ENCODE measurements at places on chromosomes 7 and 10.
A peak's percentile ranks its signal among the peaks of the same experiment; 100 is the strongest.

DNA sequence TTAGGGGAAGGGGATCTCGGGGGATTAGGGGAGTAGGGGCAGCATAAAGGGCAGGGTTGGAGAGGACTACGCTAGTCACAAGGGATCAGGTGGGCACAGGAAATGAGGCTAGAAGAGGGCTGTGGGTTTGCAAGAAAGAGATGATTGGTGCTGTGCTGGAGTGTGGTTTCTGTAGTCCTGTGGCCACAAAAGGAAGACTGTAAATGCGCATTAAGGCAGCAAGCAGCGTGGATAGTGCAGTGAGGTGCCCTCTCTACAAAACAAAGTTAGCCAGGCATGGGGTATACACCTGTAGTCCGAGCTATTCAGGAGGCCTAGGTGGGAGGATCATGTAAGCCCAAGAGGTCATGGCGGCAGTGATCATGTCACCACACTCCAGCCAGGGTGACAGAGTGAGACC is 212.1 kb downstream of the MLLT10 start:
- DNase-seq = no peak

DNA sequence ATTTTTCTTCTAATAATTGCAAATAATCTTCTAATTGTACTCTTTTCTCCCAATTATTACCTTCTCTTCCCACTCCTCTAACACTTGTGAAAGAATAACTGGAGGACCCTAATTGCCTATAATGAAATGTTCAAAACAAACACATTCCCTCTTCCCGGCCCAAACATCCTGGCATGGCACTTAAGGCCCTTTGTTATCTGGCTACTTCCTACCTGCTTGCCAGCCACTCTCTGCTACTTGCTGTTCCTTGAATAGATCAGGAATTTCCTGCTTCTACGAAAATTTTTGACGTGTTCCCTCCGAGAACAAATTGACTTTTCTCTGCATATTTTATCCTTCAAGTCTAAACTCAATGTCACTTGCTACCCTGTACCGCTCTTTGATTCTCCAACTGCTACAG is 56.1 kb upstream of the NOBOX start:
- DNase-seq = no peak

- no peak for DNase-seq
Measured at GRCh38 chr10:122261584-122261983, 9.5 kb upstream of the BTBD16 start.

DNA sequence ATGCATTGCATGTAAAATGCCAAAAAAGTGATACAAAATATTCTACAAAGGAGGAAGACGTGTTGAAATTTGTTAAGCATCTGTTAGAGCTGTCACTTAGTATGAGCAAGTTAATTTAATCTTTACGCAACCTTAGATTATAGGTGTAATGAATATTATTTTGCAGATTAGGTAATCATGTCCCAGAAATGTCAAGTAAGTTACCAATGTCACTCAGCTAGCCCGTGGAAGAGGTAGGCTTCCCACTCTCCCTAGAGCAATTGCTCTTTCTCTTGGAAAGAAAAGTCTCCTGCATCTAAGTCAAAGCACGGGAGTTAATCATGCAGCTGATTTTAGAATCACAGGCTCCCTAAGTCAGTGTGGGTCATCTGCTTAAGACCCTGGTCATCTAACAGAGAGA is 830.4 kb upstream of the IGFBP3 start:
- DNase-seq = no peak

DNA sequence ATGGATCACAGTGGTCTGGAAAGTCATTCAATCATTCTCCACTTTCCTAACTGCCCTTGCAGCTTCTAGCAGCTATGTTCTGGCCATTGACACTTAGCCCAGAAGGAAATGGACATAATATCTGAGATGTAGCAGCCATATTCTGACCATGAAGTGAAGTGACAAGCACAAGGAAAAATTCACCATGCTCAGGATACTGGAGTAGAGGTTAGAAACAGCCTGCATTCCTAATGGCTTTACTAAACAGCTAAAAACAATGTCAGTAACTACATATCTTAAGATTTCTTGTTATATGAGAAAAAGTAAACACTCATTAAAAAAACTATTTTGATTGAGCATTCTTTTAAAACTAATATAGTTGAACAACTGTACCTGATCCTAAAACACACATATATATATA is 443.8 kb downstream of the MAGI2 start:
- no peak for DNase-seq

DNA sequence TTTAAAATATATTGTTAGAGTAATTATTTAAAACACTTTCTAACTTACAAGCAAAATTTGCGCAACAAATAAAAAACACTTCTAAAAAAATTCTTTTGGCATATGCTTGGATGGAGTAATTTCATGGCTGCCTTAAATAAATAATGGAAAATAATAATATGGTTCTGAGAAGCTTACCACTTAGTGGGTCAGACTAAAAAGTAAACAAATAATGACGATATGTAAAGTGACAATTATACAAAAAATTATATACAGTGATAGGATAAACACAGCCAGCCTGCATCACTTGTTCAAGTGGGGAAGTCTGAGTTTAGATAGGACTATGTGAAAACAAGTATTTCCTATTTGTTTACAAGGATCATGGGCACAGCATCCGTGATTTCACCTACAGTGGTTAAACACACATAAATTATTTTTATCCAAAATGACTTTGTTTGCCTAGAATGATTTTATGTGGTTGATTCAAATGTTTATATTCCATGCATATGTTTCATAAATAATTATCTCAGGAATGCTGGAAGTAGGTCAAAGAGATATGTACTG is 141.7 kb upstream of the SEMA3D start:
- DNase-seq = no peak

GRCh38 chr10:27258838-27259812 is 18.5 kb upstream of the ACBD5 start:
- DNase-seq = no peak

DNA sequence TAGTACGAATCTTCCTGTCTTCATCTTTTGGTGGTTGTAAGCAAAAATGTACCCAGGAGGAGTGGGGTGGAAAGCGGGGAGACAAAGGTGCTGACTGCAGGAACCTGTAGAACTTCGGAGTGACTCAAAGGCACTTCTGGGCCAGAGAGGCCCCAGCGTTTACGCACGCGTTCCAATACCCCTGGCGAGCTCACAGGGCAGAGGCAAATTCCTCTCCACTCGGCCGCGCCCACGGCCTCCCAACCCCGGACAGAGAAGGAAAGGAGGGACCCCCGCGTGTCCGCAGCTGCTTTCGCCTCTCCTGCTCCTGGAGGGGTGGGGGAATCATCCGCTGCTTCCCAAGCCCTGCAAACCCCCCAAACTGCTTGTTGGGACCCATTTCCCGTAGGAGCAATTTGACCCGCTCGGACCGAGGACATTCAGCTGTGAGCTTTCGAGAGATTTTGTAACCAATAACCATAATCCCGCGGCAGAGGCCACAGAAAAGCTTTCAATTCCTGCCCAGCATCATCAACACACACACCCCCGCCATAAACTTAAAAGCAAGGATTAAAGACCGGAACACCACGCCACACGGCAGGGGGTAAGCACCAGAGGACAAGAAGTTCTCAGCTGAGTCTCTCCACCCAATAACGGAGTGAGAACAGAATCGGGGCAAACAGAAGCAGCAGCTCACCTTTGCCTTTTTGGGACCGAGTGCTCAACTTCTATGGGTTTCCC is 2.3 kb downstream of the IGF2BP3 start:
- DNase-seq = peak; percentile 61

DNA sequence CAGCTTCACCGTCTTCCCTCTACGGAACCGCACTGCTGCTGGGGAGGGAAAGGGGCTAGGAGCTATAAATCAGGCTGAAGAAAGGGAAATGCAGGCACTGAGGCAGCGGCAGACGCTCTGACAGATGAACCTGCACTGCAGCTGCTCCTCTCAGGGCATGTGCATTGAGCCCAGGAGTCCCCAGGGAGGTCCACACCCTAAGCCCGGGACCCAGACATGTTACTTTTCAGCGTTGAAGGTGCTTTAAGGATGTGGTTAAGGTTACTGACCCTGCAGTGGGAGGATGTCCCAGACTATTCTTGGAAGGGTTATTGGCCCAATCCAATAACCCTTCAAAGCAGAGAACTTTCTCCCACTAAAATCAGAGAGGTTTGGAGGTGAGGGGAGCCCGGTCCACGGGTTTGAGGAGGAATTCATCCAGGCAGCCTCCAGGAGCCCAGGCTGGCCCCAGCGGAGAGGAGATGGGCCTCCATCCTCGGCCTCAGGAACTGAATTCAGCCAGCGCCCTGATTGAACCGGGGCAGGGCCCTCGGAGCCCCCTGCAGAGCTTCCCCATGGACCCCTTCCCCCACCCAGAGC is 75.4 kb downstream of the ADARB2 start:
- no peak for DNase-seq

DNA sequence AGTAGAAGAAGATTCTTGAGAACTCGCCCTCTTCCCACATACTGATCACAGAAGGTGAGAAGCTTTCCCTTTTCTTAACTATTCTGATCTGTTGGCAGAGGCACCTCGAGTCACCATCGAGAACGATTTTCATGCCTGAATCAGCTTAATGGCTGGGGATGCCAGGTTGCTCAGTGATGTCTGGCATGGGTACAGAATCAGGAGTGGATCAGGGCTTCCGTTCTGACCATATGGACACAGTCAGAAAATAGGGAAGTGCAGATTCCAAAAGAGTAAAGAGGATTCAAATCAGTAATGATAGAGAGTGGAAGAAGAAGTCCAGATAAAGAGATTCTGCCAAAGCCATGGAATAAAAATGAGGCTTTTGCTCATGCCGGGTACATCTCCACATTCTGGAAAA is 52.0 kb upstream of the GRB10 start:
- no peak for DNase-seq

DNA sequence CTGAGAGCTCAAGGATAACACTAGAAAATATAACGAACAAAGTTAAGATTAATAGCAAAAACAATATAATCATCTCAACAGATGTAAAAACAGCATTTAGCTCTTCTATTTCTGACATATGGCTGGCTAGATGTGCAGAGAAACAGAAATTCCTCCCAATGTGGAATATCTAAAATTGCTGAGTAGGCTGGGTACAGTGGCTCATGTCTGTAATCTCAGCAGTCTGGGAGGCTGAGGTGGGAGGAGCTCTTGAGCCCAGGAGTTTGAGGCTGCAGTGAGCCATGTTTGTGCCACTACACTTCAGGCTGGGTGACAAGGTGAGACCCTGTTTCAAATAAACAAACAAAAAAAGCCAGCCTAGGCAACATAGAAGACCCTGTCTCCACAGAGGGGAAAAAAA is 18.0 kb downstream of the ZNF746 start:
- no peak for DNase-seq

GRCh38 chr7:28955356-28955717 is 2.8 kb downstream of the TRIL start:
- no peak for DNase-seq

GRCh38 chr10:62735464-62736167 is 68.9 kb upstream of the ADO start:
- DNase-seq = no peak

GRCh38 chr7:142889816-142890215 is 4.3 kb upstream of the TRPV6 start:
- DNase-seq = no peak

GRCh38 chr10:75431180-75432111 is at the start of gene LRMDA:
Gene LRMDA (plus strand): TSS chr10:75431624.
- no peak for DNase-seq

DNA sequence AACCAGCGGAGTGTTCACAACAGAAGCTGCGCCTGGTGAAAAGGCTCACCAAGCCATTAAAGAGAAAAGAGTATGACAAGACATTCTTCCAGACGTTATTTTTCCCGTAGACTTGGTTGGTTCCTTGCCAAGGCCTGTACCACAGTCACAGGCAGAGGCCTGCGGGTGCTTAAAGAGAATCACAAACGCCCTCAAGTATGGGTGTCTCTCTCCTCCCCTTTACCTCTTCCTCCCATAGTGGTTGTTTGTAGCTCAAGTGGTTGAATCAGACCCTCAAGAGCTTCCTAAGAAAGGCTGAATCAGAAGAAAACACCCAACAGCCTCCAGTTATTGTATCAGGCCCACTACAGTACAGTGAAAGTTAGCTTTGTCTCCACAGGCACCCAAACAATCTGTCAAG is 169.0 kb downstream of the CREB5 start:
- no peak for DNase-seq

GRCh38 chr10:78684947-78685346 is 383.8 kb upstream of the ZMIZ1 start:
- no peak for DNase-seq

DNA sequence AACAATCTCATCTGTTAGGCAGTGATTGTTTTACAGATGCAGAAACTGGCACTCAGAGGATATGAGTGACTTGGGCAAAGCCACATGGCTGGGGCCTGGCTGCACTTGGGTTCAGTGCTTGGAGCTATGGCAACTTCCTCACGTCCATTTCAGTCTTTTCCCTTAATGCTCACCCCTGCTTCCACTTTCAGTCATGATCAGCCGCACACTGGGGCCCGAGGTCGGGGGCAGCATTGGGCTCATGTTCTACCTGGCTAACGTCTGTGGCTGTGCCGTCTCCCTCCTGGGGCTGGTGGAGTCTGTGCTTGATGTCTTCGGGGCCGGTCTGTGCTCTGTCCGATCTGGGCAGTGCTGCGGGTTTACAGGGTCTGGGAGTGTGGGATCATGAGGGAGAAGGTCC is 3.0 kb downstream of the SLC12A9 start:
- no peak for DNase-seq

DNA sequence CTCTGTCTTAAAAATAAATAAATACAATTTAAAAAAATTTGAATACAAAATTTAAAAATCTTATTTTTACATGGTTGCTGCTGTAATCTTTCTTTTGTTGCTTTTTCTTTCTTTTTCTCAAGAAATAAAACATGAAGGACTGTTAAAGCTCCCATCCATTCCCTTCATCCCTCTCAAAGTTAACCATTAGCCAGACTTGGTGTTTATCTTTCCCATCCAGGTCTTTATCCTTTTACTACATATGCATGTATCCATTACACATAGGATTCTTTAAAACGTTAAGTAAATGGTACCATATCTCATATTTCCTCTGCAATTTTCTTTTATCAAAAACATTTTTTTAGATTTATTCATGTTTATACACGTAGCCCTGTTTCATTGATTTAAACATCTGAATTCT is 70.1 kb downstream of the CREB3L2 start:
- DNase-seq = no peak

DNA sequence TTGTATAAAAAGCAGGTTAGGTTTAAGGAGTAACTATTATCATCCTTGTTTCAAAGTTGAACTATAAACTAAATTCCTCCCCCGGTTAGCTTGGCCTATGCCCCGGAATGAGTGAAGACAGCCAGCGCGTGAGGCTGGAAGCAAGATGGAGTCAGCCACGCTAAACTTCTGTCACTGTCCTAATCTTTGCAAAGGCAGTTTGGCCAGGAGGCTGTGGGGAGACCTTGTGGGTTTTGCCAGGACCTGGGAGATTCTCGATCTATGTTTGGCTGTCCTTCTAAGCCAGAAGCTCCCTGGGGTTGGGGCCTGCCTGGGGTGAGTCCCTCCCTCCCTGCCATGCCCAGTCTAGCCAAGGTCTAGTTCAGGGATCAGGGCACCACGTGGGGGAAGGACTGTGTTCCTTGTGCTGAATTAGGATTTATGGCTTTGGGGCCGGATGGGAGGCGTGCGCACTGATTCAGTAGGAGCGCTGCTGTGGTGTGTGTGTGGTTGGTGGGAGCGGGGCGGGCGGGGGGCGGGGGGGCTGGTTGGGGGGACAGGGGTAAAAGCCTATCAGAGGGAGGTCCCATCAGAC is 871 bp upstream of the GTF2IRD1 start:
- DNase-seq = no peak
